ENCODE measurements at places on chromosomes 2 and 18. TPM values are rescaled to one million over a fixed set of nuclear protein-coding genes. Genes with fewer than 3 reads are reported as not detected.

The SYT4 gene
- 2.9 TPM for total RNA-seq

The CCDC178 gene
- total RNA-seq, result 1.6 TPM

The TEX261 gene
- total RNA-seq, result 39.5 TPM

The ATP6V1B1 gene
- total RNA-seq, result 1.8 TPM

The CDKL4 gene
- total RNA-seq, result not detected

The YES1 gene
- total RNA-seq, result 150 TPM

DNA sequence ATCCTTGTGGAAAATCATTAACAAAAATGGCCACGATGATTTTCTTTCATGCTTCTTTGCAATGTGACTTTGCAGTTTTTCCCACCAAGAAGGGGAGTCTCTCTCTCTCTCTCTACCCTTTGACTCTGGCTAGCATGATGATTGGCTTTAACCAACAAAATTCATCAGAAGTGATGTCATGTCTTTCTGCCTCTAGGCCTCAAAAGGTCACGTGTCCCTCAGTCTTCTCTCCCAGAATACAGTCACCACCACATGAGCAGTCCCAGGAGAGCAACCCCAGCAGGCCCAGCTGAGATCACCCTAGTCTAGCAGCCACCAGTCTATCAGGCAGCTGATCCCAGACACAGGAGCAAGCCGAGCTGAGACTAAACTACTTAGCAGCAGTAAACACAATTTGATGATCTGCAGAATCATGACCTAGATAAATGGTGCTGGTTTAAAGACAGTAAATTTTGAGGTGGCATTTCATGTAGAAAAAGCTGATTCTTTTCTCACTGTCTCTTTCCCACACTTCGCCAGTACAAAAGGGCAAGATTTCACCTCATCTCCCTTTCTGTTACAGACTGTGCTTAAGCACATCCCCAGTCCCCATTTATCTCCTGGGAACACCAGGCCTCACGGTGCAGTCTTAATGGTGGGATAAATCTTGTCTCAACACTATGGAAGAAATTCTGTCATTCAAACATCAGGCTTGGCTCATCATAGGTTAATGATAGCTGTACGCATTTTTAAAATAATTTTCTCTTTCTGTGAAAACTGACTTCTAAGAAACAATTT, 132.7 kb downstream of the SCG2 start:
- DNase-seq, result no peak
- no peaks in the 10 kb centered on the region for H3K36me3 ChIP-seq
- H3K27me3 ChIP-seq, result no peaks in the 10 kb centered on the region
- H3K4me3 ChIP-seq, result no peak overlapping the region

DNA sequence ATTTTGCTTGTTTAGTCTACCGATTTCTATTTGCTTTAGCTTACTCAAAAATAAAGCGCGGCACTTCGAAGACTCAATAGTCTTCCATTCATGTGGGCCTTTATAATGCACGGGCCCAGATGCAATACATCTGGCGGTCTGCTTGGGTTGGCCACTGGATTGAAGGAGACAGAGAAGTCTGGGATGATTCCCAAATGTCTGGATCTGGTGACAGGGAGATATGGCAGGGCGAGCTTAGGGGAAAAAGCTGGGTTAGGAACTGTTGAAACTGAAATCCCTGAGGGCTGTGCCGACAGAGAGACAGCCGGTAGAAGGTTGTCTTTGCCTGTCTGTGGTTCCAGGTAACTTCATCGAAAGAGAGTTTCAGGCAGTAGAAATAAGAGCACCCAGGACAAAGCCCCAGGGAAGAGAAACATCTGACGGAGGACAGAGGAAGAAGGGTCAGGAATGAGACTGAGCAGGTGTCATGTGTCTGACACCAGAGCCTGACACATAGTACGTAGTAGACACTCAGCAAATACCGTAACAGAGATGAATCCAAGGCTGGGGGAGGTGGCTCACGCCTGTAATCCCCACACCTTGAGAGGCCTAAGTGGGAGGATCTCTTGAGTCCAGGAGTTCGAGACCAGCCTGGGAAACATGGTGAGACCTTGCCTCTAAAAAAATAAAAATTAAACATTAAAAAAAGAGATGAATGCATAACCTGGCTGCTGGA, 13.6 kb downstream of the CLUL1 start:
- no peaks in the 10 kb centered on the region for H3K36me3 ChIP-seq
- H3K4me3 ChIP-seq, result no peak overlapping the region
- H3K27me3 ChIP-seq, result no peaks in the 10 kb centered on the region
- DNase-seq, result no peak
- H3K4me1 ChIP-seq, result no peaks in the 10 kb centered on the region
- no peak overlapping the region for H3K27ac ChIP-seq

DNA sequence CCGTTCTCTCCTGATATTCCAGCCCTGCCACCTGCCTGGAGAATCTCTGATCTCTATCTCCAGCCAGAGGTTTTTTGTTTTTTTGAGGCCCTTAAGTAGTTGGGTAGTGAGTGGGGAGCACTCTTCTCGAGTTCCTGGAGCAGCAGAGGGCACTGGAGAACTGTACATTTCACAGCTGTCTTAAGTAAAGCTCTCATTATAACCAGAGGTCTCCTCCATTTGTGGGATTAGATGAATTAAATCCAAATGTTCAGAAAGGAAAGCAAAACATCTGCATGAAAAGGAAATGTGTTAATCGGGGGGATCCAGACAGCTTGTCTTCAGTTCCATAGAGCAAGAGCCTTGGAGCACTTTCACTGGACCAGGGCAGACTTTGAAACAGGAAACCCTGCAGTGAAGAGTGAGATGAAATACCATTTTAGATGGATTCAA, 32.8 kb downstream of the AOX1 start:
- H3K4me3 ChIP-seq, result no peak overlapping the region
- no peak overlapping the region for H3K27ac ChIP-seq
- no peaks in the 10 kb centered on the region for H3K36me3 ChIP-seq

- H3K4me1 ChIP-seq, result no peaks in the 10 kb centered on the region
- no peaks in the 10 kb centered on the region for H3K27me3 ChIP-seq
- H3K36me3 ChIP-seq, result no peaks in the 10 kb centered on the region
These were observed 41.9 kb downstream of the ITGB6 start for GRCh38 chr2:160157861-160158829.

GRCh38 chr2:105969552-105969951, 224.5 kb downstream of the UXS1 start:
- DNase-seq, result no peak
- no peaks in the 10 kb centered on the region for H3K36me3 ChIP-seq
- no peak overlapping the region for H3K4me3 ChIP-seq
- no peaks in the 10 kb centered on the region for H3K27me3 ChIP-seq

DNA sequence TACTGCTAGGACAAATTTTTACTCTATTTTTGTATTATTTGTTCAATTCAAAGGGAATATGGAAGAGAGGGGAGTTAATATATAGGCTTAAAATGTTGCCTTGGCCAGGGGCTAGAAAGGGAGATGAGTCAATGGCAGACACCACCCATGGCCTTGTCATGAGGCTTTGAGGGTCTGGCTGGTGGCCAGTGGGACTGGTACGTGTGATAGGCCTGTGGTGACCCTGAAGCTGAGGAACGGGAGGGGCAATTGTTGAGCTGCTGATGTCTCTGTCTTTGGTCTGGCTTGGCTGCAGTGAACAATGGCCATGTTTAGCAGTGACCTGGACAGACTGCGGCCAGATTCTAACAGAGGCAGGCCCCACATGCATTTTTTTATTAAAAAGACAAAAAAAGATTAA, 18.5 kb downstream of the GKN1 start:
- no peaks in the 10 kb centered on the region for H3K36me3 ChIP-seq
- no peaks in the 10 kb centered on the region for H3K4me1 ChIP-seq
- H3K27me3 ChIP-seq, result no peaks in the 10 kb centered on the region
- DNase-seq, result no peak

DNA sequence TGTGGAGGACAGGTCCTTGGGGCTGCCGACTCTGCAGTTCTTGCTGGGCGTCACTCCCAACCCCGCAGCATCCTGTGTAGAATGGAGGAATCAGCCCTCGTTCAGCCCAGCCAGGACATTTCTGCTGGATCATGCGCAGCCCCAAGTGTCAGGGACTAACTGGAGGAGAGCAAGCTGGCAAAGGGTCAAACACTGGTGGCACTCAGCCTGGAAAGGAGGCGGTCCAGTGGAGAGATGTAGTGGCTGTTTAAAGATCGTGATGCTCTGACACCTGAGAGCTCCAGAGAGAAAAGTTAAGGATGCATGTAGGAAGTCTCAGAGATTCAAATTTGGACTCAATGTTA, 63.6 kb upstream of the SH3RF3 start:
- no peaks in the 10 kb centered on the region for H3K27me3 ChIP-seq
- no peak overlapping the region for H3K27ac ChIP-seq
- DNase-seq, result no peak

DNA sequence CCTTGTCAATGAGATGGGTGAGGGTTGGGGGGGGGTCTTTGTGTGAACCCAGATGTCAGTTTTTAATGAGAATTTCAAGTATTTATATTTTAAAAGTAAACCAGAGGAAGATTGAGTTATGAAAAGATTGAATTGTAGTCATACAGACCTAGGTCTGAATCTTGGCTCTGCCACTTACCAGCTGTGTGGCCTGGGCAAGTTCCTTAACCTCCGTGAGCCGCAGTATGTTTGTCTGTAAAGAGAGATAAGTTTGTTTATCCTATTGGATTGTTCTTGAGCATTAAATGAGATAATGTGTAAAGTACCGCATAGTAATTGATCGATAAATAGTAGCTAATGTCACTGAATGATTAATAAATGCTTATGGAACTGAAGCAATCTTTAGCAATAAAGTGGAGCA, 63.8 kb downstream of the EML6 start:
- no peak overlapping the region for H3K4me3 ChIP-seq
- no peaks in the 10 kb centered on the region for H3K4me1 ChIP-seq
- no peaks in the 10 kb centered on the region for H3K27me3 ChIP-seq
- no peak overlapping the region for H3K27ac ChIP-seq
- H3K36me3 ChIP-seq, result no peaks in the 10 kb centered on the region

DNA sequence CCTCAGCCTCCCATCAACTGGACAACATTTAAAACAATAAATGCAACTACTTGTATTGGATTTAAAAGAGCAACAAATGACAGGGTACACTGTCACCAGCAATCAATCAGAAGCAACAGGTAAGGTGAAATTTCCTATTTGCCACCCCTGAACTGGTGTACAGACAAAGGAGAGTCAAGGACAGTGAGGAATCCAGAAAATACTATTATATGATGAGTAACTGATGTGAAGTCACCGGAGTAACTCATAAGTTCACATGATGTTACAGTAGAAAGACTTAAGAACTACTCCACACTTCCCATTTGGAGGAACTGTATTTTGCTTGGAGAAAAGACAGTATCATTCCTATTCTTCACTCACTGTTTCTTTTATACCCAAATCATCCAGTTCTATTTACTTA, 4.1 kb upstream of the STAT1 start:
- no peak overlapping the region for H3K27ac ChIP-seq
- no peaks in the 10 kb centered on the region for H3K36me3 ChIP-seq
- no peak for DNase-seq
- H3K4me3 ChIP-seq, result no peak overlapping the region
